ENCODE measurements at places on chromosomes 4 and X.

- no peak for DNase-seq
Observed at GRCh38 chr4:89899152-89899551, 4.5 kb downstream of the MMRN1 start.

DNA sequence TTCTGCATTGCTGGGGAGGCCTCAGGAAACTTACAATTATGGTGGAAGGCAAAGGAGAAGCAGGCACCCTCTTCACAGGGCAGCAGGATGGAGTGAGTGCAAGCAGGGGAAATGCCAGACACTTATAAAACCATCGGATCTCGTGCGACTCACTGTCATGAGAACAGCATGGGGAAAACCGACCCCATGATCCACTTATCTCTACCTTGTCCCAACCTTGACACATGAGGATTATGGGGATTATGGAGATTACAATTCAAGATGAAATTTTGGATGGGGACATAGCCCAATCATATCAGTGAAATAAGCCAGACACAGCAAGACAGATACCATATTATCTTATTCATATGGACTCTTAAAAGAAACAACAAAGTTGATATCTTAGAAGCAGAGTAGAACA, 134.9 kb downstream of the C4orf33 start:
- no peak for DNase-seq

DNA sequence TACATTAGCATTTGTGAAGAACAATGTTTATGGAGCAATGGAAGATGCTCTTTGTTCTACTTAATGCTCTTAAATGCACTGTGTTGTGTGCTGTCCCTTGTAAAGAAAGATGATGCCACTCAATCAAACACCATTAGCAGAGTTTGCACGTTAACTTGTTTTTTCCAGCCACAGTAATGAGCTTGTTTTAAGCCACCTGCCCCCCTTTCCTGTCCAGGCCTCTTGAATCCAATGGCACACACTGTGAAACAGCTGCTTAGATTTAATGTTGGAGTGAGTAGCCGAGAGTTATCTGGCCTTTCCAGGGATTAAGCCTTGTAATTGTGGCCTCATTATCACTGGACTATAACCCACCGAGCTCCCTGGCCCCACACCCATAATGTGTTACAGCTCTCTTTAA, 86.0 kb downstream of the PAK3 start:
- DNase-seq, result peak; percentile 53

GRCh38 chr4:111572470-111572869, 572.8 kb upstream of the FAM241A start:
- no peak for DNase-seq

- no peak for DNase-seq
Observed at GRCh38 chr4:1137850-1138249, 24.5 kb upstream of the RNF212 start.

DNA sequence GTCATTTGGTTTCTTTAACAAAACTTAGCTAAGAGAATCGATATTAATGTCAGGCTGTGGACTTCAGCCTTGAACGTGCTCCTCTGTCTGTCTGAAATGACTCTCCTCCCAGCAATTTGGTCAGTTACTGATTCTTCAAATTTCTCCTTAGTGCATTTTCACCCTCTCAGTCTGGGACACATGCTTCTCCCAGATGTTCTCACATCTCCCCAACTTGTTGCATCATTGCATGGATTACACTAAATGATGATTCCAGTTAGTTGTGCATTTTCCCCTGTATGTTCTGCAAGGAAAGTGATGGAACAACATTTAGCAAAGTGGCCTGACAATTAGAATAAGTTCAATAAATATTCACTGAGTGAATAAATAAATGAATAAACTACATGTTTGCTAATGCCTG, 94.4 kb downstream of the NLGN4X start:
- no peak for DNase-seq

GRCh38 chr4:111722213-111722720, 423.0 kb upstream of the FAM241A start:
- no peak for DNase-seq

DNA sequence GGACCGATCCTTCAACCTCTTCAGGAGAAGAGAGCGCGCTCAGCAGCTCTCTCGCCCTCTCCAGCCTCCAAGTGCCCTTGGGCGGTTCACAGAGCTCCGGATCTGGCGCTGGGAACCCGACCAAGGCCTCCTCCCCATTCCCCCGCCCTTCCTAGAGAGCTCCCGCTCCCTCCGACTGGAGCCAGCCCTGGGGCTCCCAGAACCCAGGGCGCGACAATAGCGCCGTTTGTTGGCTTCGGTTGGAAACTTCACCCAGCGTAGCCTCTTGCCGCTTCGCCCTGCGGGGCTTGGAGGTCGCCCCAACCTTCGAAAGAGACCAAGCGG, 3.1 kb upstream of the SOX3 start:
- peak; percentile 84 for DNase-seq

DNA sequence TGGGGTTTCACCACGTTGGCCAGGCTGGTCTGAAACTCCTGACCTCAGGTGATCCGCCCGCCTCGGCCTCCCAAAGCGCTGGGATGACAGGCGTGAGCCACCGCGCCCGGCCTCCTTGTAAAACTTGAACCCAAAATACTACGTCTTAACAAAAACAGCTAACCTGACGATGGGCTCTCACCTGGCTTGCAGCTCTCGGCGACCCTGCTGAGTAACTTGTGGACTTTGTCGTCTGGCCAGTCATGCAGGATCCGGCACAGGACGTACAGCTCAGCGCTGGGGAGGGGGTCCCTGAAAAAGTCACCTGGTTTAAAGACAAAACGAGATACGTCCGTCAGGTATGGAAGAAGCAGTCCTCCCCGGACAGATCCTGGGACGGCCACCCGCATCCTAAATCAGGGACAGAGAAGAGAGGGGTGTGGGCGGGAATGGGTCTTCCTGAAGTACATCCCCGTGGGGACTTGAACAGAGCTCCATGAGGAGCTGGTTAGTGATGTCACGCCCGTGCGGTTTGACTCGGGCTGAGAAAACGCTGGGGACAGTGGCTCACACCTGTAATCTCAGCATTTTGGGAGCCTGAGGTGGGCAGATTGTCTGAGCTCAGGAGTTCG, 20.7 kb upstream of the SLC25A6 start:
- no peak for DNase-seq

- DNase-seq, result no peak
Observed at GRCh38 chr4:22410645-22411247, 105.1 kb downstream of the ADGRA3 start.

DNA sequence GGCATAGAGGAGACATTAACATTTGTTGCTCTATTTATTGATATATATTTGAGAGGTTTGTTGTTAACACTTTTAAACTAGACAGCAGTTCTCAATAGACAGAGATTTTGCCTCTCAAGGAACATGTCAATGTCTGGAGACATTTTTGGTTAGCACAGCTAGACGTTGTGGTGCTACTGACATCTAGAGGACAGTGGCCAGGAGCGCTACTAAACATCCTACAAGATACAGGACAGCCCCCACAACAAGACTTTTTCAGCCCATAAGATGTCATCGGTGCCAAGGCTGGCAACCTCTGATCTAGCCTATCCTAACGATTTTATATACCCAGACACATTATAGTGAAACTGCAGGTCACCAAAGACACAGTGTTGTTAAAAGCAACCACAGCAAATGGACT, 18.4 kb upstream of the CTSO start:
- no peak for DNase-seq

DNA sequence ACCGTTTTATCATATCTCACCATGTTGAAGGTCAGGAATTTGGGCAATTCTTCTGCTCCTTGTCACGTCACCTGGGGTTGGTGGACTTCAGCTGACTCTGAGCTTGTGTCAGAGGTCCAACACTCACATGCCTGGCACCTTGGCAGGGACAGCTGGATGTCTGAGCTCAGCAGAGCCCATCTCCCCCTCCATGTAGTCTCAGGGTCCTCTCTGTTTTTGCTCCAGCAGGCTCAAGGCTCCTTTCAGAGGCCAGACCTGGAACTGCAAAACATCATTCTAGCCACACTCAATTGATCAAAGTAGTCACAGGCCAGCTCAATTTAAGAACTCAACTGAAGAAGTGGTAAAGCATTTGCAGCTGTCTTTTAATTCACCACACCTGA, 45.4 kb downstream of the EDNRA start:
- DNase-seq, result no peak

- DNase-seq, result peak; percentile 62
Observed at GRCh38 chr4:52588097-52588496, 71.0 kb downstream of the USP46 start.

GRCh38 chr4:124555959-124556358, 156.6 kb downstream of the ANKRD50 start:
- DNase-seq, result no peak

DNA sequence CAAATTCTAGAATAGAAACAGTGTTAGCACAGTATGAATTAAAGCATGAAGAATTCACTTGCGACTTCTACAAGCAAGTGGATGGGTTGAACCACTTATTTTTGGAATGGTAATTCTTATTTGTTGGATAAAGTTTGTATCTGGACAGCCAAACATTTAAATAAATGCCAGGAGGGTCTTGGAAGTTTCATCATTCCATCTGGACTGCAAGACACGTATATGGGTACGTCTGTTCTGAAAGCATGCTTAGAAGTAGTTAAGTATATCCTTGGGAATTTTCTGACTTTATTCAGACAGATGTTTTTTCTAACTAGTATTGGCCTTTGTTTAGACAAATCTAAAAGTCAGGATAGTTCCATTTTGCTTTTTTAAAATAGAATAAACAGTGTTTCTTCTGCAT, 77.5 kb upstream of the CASK start:
- no peak for DNase-seq

GRCh38 chr4:20944961-20945360, 244.7 kb downstream of the PACRGL start:
- DNase-seq, result no peak

DNA sequence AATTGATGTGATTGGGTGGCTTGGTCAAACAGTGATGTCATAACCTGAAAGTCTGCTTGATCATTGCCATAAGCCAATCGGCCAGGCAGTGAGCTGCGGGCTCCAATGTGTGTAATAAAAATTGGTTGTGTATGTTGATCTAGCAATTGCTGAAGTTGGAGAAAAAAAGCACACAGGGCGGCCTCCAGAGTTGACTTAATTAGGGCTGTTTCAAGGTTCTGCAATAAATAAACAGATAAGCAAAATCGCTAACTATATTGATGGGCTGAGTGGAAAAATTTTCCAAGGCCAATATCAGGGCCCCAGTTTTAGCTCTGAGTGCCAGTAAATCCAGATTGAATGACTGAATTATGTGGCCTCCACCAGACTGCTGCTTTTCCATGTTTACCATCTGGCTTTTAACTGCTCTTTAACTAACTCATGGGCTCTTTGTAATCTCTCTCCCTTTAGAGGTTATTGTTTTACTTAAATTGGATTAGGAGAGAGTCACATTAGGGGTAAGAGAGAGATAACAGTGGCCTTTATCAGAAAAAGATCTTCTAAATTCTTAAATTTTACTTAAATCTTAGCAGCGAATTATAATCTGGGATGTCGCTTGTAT, 160.6 kb upstream of the WDFY3 start:
- DNase-seq, result no peak

DNA sequence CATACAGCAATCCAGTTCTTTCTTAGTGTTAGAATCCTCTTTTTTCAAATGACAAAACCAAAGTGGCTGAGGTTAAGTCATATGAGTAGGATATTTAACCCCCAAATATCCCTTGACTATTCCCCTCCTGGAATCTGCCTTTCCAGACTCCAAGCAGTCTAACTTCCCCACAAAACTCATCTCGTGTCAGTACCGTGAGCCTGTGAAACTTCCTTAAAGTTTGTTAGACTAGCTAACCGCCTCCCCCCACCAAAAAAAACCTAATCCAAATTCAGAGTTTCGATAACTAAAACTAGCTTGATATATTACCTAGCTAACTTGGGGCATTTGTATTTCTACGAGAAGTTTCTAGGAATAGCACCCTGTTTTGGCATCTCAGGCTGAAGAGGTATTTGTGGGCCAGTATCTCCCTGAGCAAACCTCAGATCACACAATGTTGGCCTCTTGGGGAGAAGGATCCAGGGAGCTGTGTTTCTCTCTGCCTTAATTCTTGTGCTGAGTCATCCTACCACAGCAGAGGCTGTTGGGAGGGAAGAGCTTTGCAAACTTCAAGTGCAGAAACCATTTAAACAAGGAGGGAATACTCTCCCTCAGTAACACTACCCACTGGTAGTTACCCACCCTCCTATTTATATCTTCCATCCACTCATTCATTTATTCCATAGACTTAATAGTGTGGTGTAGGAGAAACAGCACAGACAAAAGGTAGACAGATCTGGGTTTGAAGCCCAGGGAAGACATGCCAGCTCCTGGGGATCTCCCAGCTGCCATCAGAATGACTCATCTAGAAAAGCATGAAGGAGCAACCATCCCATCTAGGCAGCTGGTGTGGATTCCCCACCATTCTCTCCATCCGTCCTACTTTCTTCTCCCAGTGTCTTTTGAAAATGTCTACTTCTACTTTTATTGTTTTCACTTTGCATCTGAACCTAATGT, 39.3 kb upstream of the TXK start:
- no peak for DNase-seq

- no peak for DNase-seq
Observed at GRCh38 chr4:186366326-186366725, 100.3 kb downstream of the F11 start.

DNA sequence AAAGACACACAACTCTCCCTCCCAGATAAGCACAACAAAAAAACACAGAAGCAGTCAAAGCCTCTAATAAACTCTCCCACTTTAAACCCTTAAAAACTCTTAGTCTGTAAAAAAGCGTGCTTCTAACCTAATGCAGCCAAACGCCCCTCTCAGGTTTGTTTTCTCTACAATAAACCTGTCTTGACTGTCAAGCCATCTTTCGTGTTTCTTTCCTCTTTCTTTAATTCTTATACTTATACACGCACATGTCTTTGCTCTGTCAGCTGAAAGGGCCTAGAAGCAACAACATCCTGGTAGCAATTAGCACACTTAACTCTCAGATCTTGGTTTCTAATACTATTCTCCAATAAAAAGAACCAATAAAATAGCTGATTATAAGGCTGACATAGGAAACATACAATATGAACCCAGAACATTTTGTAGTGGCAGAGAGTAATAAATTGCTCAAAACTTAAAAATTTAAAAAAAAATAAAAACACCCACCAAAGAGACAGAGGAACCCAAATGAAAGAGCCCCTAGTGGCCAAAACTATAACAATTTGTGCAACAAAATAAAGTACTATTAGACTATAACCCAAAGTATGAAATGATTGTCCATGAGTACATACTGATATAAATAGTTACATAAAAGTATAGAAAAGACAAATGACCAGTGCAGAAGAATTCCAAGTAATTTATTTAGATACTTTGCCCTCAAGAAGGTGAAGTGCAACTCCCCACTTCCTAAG, 440.4 kb upstream of the ADGRL3 start:
- DNase-seq, result no peak

- peak; percentile 64 for DNase-seq
Observed at GRCh38 chr4:57442831-57443291, 332.7 kb upstream of the IGFBP7 start.

DNA sequence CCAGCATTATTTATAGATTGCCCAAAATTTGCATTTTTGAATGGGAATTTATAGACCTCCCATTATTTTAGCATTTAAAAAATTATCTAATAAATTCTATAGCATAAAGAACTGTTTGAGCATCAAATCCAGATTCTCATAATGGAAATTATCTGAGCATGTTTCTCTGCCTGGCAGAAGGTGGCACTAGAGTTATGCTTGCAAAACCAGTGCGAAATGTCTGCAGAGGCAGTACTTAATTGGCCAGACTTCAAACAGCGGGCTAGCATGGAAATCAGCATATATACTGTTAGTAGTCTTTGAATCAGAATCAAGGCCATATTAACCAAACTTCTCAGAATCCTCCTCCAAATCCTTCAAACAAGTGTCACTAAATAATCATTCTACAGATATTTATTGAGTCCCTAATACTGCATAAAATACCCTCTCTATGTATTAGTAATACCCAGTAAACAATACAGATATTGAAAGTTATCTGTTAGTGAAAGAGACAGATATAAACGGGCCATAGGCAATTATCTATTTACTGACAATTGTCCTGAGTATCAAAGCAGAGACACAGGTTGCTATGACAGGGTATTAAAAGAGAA, 78.7 kb upstream of the DCLK2 start:
- no peak for DNase-seq
